NCI-H1092 treated with DMSO at 0.1 percent for 48 hours (cell line): ENCODE measurements at places on chromosomes 12 and 14.
A peak's percentile ranks its signal among the peaks of the same experiment; 100 is the strongest.

DNA sequence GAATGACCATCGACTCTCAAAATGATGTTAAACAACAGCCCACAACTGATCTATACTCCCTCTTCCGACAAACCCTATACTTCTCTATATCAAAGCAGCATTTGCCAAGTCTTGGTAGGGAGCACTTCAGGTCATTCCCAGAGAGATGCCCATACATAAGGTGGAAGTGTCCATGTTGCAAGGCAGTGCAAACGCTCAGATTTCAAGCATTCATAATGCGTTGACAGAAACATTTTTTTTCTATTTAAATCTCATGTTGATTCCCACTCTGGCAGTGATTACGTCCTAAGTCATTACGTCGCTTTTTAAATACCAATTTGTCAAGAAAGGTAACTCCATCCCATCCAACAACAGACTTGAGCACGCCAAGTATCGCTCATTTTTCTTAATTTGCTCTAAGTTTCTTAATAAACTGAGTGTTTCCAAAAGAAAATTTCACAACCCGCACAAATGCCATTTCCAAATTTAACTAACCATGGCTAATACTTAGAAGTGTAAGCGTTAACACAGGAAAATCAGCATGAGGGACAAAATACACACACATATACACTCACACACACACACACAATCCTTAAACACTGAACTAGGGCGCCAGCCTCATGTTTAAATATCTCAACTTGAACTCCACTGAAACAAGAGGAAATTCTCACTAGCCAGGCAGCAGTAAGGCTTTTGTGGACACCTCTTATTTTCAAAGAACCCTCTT is 1.1 kb downstream of the GXYLT1 start:
- DNase-seq, result peak; percentile 38

GRCh38 chr12:79706156-79706555 is 15.4 kb upstream of the PAWR start:
- DNase-seq, result no peak

DNA sequence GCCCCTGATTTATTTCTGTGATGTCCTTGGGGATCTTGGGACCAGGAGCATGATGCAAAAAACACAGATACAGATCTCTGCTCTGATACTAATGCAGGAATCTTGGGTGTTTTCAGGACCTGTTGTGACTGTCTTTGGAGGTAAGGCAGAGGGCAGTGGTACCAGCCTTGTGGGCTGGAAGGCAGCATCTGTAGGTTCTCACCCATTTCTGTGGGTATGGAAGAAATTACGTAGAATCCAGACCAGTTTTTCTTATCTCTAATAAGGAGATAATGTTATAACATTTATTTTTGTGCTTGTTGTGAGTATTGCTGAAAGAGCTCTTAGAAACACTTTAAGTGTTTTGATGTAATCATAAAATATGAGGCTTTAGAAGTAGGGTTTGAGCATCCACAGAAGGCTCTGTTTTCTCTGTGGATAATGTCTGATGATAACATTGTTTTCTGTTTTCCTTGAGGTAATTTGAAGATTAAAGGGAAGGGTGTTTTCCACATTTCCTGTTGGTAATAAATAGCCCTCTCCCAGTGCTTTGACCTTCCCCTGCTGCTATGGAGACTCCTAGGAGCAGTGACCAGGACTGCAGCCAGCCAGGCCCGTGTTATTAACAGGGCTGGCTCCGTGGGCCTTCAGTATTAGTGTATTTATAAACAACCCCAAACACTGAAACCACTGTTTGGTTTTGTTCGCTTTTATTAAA is 9.4 kb upstream of the DCP1B start:
- DNase-seq, result peak; percentile 33

- no peak for DNase-seq
These were observed 115.0 kb downstream of the AKAP6 start for GRCh38 chr14:32443890-32444661.

DNA sequence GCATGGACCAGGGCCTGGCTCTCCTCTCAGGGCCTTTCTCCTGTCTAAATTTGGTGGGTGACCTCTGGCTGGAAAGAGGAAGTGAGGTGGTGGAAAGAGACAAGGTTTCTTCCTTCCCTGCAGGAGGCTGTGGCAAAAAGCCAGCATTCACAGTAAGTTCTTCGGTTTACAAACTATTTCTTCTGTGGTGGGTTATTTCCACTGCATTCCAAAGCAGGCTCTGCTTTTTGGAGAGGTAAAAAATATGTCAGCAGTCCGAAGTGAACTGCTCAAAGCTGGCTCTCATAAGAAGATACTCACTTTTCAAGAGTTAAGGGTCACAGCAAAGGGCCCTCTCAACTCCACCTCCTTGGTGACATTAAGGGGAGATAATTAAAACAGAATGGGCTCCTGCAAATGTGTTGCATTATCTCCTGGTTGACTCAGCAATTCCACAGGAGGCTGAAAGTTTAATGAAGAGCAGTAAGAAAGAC is 48.9 kb upstream of the POC1B start:
- no peak for DNase-seq

DNA sequence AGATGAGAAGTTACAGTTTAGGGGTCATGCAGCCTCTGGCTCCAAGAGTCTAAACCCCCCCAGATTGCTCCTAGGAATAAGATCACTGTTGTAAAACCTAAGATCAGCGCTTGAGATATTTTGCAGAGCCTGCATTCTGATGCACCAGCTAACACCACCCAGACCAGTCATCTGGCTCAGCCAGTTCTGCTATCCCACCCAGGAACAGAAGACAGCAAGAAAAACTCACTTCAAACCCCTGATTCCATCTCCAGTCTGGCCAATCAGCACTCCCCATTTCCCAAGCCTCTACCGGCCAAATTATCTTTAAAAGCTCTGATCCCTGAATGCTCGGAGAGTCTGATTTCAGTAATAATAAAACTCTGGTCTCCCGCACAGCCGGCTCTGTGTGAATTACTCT is 158.6 kb downstream of the ZNF664 start:
- no peak for DNase-seq

GRCh38 chr14:94237983-94238382 is 55.1 kb downstream of the SERPINA10 start:
- DNase-seq, result no peak
